ENCODE measurements at places on chromosomes 2 and 18.

- peaks cover 76% of the 10 kb centered on the region for H3K36me3 ChIP-seq
- H3K27ac ChIP-seq: no peak overlapping the region
- H3K4me1 ChIP-seq: no peaks in the 10 kb centered on the region
Measured at GRCh38 chr2:15472133-15472532, 89.0 kb downstream of the NBAS start.

GRCh38 chr2:40032650-40033319, 253.7 kb upstream of the THUMPD2 start:
- no peak for DNase-seq
- H3K4me1 ChIP-seq: no peaks in the 10 kb centered on the region
- no peaks in the 10 kb centered on the region for H3K36me3 ChIP-seq
- no peak overlapping the region for H3K4me3 ChIP-seq
- H3K27ac ChIP-seq: no peak overlapping the region

- no peak overlapping the region for H3K27ac ChIP-seq
- H3K4me3 ChIP-seq: no peak overlapping the region
- H3K4me1 ChIP-seq: no peaks in the 10 kb centered on the region
- no peaks in the 10 kb centered on the region for H3K27me3 ChIP-seq
- no peak for DNase-seq
Measured at GRCh38 chr2:68901199-68901514, 30.0 kb upstream of the BMP10 start.

- H3K27me3 ChIP-seq: peaks cover 100% of the 10 kb centered on the region
- H3K4me1 ChIP-seq: peaks cover 81% of the 10 kb centered on the region
- DNase-seq: no peak
- H3K4me3 ChIP-seq: no peak overlapping the region
- no peak overlapping the region for H3K27ac ChIP-seq
- no peaks in the 10 kb centered on the region for H3K36me3 ChIP-seq
Measured at GRCh38 chr2:222302178-222303018, 3.6 kb upstream of the PAX3 start.

GRCh38 chr2:154698296-154698720, at the start of gene KCNJ3:
KCNJ3 (plus strand) TSS chr2:154698695; CDS start chr2:154698776, 81 bp downstream.
- no peak within 1 kb of the TSS for H3K27ac ChIP-seq
- H3K4me3 ChIP-seq: peak within 1 kb of the TSS; percentile 48
- peaks cover 9% of the 10 kb centered on the region for H3K4me1 ChIP-seq
- H3K27me3 ChIP-seq: no peaks in the 10 kb centered on the region

Data from stomach (tissue), 19 donors.